ENCODE measurements at places on chromosomes 5 and 9.

DNA sequence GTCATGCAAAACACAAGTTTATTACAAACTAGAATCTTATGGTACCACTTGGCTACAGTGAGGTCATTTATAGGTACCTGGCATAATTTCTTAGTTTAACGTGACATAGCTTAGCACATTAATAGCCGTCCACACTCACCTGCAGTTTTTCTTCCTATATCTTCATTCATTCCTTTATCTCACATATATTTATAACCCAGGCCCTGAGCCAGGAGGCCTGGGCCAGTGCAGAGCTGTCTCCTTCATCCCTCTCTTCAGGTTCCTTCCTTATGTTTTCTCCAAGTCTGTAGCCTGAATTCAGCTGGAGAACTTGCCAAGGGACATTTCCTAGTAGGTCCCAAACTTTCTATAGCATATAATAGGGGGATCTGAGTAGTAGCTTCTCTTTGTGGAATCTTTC lies 367.9 kb upstream of the SGCD start:
- no peak for DNase-seq

GRCh38 chr9:137694236-137694959 lies 75.6 kb downstream of the EHMT1 start:
- DNase-seq: no peak

- no peak for DNase-seq
Observed at GRCh38 chr9:96383165-96383942, at the start of gene SLC35D2. Gene SLC35D2, minus strand, starts transcription at chr9:96383711. Its CDS starts 77 bp downstream, at chr9:96383634.

GRCh38 chr9:117355542-117355941 lies 59.3 kb downstream of the ASTN2 start:
- DNase-seq: no peak

DNA sequence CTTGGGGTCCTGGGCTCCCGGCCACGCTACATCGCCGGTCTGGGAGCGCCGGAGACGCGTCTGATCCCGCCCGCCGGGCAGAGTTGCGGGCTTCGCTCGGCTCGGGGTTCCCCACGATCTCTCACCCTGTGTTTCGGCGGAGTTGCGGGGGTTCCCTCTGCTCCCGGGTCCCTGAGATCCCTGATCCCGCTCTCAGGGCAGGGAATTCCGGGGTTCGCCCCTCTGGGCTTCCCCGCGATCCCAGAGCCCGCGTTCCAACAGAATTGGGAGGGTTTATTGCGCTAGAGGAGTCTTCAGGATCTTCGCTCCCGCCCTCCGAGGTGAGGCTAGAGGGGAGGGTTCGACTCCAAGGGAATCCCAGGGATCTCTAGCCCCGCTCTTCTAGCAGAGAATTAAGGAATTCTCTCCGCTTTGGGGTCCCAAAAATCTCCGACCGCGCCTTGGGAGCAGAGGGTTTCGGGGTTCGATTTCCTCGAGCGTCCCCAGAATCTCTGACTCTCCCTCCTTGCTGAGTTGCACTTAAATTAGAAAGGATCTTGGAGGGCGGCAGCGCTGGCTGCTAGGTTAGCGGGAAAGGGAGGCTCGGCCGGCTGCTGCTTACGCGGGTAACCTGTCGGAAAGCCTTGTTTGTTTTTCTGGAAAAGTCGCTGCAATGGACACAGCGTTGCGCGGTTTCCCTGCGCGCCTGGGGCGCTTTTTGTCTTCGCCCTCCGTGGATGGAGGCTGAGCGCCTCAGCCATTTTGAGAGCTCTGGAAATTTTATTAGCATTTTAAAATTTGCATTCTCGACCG lies 1.3 kb downstream of the DMRT1 start:
- no peak for DNase-seq

GRCh38 chr5:179431221-179431824 lies 86.1 kb upstream of the ADAMTS2 start:
- no peak for DNase-seq

- DNase-seq: no peak
Observed at GRCh38 chr5:1014781-1015221, 6.2 kb downstream of the NKD2 start.

GRCh38 chr5:132467287-132467984 lies 23.1 kb downstream of the IRF1 start:
- DNase-seq: no peak

- DNase-seq: no peak
Observed at GRCh38 chr5:14706615-14707021, 42.1 kb downstream of the OTULIN start.

GRCh38 chr5:18024542-18024941 lies 390.3 kb downstream of the TAF11L14 start:
- DNase-seq: no peak

DNA sequence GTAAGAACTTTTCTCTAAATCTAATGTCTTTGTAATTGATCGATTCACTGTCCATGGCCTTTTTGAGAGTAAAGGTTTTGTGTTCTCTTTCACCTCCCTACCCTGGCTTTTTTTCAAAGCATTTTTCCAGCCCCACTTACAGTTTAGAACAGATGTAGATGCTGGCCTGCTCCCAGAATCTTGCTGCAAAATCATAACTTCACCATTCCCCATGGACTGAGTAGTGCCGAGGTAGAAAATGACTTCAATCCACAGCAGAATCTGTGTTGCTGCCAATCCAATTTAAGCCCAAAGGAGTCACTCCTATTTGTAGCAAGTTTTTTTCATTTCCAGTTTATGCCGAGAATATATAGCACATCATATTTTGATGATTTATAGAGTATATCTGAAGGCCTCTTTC lies 46.5 kb upstream of the CEMIP2 start:
- no peak for DNase-seq

- DNase-seq: no peak
Observed at GRCh38 chr9:16236311-16236710, 634.2 kb downstream of the BNC2 start.

- no peak for DNase-seq
Observed at GRCh38 chr5:54646356-54647101, 129.0 kb downstream of the SNX18 start.

DNA sequence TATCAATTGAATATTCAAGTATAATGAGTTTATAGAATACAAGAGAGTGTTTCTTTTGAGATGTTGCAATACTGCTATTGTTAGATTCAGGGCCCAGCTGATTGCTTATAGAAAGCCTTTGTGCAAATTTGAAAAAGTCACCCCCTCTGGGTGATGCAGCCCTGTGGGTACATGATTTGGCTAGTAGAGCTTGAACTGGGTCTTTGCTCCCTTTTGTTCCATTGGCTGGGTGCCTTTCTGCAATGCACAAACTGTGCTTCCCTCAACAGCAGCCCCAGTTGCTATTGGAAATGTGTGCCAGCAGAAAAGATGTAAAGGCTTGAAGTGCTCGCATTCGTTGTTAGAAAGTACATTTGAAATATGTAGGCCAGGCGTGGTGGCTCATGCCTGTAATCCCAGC lies 61.8 kb upstream of the CEMIP2 start:
- DNase-seq: no peak

GRCh38 chr5:111143910-111144309 lies 51.8 kb downstream of the WDR36 start:
- DNase-seq: no peak

DNA sequence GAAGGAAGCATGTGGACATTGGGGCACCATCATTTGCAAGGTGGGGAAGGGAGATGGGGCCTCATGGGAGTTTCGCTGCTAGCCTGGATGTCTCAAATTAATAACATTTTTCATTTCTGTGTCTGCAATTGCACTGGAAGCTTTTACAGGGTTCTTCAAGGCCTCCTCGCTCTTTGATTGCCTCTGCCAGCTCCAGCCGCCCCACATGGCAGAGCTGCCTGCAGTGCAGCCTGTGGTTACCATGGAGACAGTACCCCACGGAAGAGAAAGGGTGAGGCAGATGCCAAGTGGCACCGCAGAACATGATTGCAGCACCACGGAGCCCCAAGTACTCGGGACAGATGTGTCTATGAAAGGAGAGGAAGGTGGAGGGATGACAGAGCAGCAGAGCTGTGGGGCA lies 25.4 kb downstream of the CTNND2 start:
- DNase-seq: no peak

DNA sequence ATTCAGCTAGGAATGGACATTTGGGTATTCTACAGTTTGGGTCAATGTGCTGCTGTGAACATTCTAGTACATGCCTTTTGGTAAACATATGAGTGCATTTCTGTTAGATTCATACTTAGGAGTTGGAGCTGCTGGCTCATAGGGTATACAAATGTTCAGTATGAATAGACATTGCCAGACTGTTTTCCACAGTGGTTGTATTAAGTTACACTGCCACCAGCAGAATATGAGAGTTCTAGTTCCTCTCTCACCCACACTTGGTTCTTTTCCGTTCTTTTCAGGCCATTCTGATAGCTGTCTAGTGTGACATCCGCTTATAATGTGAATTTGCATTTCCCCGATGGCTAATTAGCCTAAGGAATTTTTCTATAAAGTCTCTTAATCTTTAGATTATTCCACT lies 25.0 kb downstream of the STOM start:
- DNase-seq: no peak

DNA sequence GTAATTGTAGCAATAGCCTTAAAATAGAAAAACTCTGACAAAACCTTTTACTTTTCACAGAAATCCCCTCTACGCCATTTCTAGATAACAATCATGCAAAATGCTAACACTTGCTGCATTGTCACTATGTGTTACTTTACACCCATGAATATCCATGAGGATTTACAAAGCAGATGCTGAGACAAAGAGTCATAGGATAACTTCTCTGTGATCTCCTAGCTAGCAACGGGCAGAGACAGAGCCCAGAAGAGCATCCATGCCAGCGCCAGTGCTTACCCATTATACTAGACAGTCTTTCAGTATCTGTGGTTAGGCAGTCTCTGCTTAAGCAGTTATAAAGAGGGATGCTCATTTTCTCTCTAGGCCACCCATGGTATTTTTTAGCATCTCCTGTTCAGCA lies 474.1 kb downstream of the CAAP1 start:
- no peak for DNase-seq

DNA sequence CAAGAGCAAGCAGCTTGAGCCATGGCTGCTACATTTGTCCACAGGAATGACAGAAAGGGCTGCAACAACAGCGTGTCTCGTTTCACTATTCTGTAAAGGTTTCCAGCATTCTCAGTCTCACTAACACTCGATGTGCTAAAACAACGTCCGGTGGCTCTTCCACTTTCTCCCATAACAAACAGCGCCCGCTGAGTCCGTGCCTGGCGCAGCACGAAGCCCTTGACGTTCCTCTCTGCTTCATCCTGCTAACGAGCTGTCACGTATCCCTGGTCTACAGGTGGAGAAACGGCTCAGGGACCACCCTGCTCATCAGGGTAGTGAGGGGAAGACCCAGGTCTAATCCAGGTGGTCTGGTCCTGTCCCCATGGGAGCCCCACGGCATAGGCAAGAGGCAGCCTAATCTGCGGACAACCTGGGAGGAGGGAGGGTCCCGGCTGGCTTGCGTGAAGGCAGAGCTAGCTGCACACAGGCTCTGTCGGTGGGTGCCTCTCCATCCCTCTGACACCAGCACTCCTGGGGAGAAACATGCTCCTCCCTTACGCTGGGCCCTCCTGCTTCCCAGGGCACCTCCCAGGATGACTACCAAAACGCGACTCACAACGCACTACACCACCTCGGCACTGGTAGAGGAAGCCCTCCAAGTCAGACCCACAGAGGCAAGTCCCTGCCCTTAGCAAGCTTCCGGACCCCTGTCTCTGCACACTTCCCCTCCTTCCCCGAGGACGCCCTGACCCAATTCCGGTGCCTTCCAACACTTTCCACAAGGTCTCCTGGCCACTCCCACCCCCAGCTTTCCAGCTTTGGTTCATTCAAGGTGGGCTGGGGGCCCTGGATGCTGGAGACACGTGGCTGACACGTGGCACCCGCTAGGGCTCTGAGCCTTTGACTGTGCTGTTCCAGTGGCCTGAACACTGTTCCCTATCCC lies 43.3 kb downstream of the VAV2 start:
- no peak for DNase-seq

DNA sequence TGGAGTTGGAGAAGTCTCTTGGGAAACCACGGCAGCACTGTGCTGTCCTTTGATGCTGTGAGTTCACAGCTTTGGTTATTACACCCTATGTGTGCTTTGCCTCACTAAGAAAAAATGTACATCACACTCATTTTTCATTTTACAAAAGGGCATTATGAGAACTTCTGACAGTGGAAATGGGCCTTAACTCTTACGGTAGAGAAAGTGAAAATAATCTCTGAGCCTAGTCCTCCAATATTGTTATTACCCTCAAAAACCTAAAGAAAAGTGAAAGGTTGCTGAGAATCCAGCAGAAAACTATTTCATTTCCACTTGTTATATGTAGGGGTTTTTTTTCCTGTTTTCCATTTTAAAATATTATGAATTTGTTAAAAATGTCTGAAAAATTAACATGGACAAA lies 8.2 kb upstream of the OR13D1 start:
- DNase-seq: no peak

DNA sequence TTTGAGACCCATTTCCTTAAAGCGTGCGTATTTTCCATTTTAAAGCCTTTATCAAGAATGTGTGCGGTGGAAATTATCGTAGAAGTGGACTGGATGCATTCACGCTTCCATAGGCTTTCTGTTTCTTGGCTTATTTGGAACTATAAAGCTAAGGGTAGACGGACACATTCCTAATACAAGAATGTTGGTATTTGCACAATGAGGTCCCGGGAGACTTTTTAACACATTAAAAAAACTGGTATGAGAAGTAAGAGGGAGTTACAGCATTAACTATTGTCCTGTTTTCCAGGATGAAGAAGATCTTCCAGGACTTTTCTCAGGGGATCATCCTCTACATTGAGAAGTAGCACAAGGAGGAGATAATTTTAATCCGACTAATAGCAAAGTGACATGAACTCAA lies 653.0 kb downstream of the MTRR start:
- DNase-seq: no peak

DNA sequence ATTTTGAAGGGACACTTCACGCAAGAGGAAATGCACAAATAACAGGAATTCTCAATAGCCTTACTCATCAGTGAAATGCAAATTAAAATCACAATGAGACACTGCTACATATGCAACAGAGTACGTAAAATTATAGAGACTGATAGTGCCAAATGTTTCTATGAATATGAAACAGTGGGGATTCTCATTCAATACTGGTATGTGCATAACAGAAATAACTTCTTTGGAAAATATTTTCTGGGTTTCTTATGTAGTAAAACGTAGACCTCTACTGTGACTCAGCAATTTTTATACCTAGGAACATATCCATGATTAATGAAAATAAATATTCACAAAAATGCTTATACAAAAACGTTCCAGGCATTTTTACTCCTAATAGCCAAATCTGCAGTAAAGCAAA lies 1625.2 kb downstream of the MAT2B start:
- DNase-seq: no peak
